ENCODE measurements at places on chromosomes 12 and 14. TPM values are rescaled to one million over a fixed set of nuclear protein-coding genes. Genes with fewer than 3 reads are reported as not detected.

DNA sequence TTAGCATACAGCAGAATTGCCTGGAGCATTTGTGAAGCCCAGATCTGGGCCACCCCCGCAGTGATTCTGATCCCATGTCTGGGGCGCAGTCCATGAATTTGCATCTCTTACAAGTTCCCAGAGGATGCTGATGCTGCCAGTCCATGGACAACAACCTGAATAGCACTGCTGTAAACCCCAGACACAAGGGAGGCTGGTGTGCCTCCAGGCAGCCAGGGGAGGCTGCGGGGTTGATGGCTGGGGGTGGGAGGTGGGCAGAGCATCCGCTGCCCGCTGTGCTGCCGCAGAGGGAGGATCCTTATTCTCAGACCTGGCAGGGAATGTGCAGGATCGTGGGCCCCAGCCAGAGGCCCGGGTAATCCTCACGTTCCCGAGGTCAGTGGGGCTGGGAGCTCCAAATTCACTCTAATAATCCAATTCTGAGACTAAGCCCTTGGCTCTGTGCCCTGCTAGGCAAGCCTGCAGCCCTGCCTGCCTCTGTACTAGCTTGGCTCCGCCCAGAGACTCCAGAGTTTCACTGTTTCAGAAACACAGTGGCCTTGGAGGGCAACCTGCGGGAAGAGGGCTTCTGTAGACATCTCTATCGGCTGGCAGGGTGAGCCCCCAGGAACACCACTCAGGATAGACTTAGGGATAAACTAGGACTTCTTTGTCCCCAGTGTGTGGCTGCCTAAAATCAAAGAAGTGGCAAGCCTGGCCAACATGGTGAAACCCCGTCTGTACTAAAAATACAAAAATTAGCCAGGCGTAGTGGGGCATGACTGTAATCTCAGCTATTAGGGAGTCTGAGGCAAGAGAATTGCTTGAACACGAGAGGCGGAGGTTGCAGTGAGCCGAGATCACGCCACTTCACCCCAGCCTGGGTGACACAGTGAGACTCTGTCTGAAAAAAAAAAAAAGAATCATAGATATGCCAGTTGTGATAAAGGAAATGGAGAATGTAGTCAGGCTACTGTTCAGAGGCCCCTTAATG is 17.8 kb upstream of the MLEC start:
- no peak for DNase-seq

- DNase-seq: no peak
These were observed 198.2 kb upstream of the RBM19 start for GRCh38 chr12:114164351-114164750.

NUAK1 gene
- 4.9 TPM for polyA plus RNA-seq

GRCh38 chr14:91374287-91374878 is 43.2 kb downstream of the CCDC88C start:
- no peak for DNase-seq

- DNase-seq: no peak
These were observed 35.0 kb downstream of the GIT2 start for GRCh38 chr12:109961201-109961600.

TSPAN19 gene
- polyA plus RNA-seq: not detected

C12orf60 gene
- 1.1 TPM for polyA plus RNA-seq

RGS6 gene
- polyA plus RNA-seq: not detected

Measured in IMR-90 (cell line).